ENCODE measurements at places on chromosomes 7 and 10. TPM values are rescaled to one million over a fixed set of nuclear protein-coding genes. Genes with fewer than 3 reads are reported as not detected.

NPY gene
- 40.9 TPM for total RNA-seq

CXCL12 gene
- 19.0 TPM for total RNA-seq

PSD gene
- 101 TPM for total RNA-seq

PDE6C gene
- total RNA-seq: not detected

JAKMIP3 gene
- total RNA-seq: 4.8 TPM

ATRNL1 gene
- 856 TPM for total RNA-seq

CCL24 gene
- not detected for total RNA-seq

TYW1B gene
- 1.9 TPM for total RNA-seq

OR2AE1 gene
- total RNA-seq: not detected

SMO gene
- 8.7 TPM for total RNA-seq

ZNF117 gene
- 58.6 TPM for total RNA-seq

SLC18A2 gene
- not detected for total RNA-seq

KLF14 gene
- not detected for total RNA-seq

BHLHA15 gene
- 10.0 TPM for total RNA-seq

CPEB3 gene
- total RNA-seq: 22.0 TPM

NCF1 gene
- total RNA-seq: not detected

MKI67 gene
- total RNA-seq: 1.7 TPM

CRYGN gene
- total RNA-seq: not detected

CFTR gene
- 0.16 TPM for total RNA-seq

WNT8B gene
- total RNA-seq: not detected

PSPH gene
- 19.8 TPM for total RNA-seq

CTBP2 gene
- 52.9 TPM for total RNA-seq

SP8 gene
- 3.3 TPM for total RNA-seq

SNX10 gene
- total RNA-seq: 61.5 TPM

PNLIP gene
- total RNA-seq: not detected

LGI1 gene
- total RNA-seq: 66.1 TPM

AHR gene
- total RNA-seq: 20.9 TPM

ABCB1 gene
- total RNA-seq: 14.7 TPM

CDNF gene
- total RNA-seq: 1.4 TPM

OR2A12 gene
- total RNA-seq: not detected

NAT16 gene
- total RNA-seq: 1.2 TPM

AOAH gene
- 3.6 TPM for total RNA-seq

TMUB1 gene
- 9.7 TPM for total RNA-seq

SPDYE8 gene
- total RNA-seq: not detected

SORCS1 gene
- 40.6 TPM for total RNA-seq

BLNK gene
- total RNA-seq: 0.78 TPM

TSPAN15 gene
- total RNA-seq: 3.1 TPM

TDRD1 gene
- under 0.01 TPM for total RNA-seq

IL6 gene
- total RNA-seq: not detected

CFAP70 gene
- 0.62 TPM for total RNA-seq

SEMA4G gene
- 8.0 TPM for total RNA-seq

WEE2 gene
- 0.16 TPM for total RNA-seq

LRRC4 gene
- 18.4 TPM for total RNA-seq

H2AZ2 gene
- total RNA-seq: 246 TPM
